AML-193 (cell line): ENCODE measurements at places on chromosomes 2 and 18.

- DNase-seq: no peak
Observed at GRCh38 chr18:44882163-44882868, 201.6 kb downstream of the SETBP1 start.

DNA sequence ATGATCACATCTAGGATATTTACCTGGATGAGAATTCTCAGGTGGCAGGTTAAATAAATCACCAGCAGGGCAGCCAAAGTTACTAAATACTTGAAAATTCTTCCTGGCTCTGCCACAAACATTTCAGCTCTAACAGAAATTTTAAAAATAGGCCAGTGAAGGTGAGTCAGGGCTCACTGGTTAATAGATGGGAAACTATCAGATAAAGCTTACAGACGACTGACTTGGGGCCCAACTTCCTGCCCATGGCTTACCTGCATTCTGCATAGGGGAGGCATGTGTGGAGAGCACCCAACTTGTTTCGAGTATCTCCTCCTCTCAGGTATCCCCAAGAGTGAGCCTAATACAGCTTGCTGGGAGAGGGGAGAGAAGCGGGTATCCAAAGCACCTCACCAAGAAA lies 57.8 kb downstream of the SPRED2 start:
- no peak for DNase-seq

DNA sequence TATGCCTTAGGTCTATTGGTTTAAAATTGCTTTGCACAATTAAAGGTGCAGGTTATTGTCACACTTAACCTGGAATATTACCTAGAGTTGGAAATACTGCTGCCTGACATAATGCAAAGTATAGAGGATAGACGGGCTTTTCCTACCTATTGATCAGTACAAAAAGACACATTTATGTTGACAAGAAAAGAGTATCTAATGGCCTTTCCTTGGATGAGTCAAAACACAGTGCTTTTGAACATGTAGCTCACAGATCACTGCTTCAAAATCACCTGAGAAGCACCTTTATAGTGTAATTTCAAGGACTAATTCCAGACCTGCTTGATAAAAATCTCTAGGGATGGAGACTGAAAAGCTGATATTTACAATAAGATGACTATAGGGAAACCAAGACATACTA lies 262.8 kb downstream of the DCC start:
- no peak for DNase-seq

DNA sequence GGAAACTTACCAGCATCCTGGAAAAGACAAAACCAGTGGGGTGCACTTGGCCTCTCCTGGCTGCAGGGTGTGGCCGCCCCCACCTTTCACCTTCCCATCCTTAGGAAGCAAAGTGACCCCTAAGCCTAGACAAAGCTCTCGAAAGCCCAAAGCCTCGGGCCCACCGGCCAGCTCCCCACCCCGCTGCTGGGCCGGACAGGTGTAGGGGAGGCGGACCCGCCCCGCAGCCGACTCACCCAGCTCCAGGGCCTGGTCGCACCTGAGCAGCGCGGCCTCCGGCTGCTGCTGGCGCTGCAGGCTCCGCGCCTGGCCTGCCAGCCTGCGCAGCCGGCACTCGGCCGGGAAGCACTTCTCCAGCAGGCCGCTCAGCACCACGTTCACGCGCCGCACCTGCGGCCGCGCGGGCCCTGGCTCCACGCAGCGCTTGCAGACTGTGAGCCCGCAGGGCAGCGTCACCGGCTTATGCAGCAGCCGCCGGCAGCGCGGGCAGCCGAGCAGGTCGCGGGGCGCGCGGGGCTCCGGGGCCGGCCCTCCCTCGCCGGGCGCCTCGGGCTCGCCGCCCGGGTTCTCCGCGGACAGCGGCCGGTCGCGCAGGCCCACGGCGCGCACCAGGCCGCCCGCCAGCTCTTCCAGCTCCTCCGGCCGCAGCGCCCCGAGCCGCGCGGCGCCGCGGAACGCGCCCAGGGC lies 979 bp downstream of the LONRF2 start:
- no peak for DNase-seq

GRCh38 chr2:95719473-95720060 lies 127.8 kb downstream of the TRIM43 start:
- DNase-seq: no peak
